Spleen (tissue), 13 donors: ENCODE measurements at places on chromosomes 2 and 18.

GRCh38 chr18:26543373-26543772, 5.0 kb downstream of the KCTD1 start:
- DNase-seq, result no peak

DNA sequence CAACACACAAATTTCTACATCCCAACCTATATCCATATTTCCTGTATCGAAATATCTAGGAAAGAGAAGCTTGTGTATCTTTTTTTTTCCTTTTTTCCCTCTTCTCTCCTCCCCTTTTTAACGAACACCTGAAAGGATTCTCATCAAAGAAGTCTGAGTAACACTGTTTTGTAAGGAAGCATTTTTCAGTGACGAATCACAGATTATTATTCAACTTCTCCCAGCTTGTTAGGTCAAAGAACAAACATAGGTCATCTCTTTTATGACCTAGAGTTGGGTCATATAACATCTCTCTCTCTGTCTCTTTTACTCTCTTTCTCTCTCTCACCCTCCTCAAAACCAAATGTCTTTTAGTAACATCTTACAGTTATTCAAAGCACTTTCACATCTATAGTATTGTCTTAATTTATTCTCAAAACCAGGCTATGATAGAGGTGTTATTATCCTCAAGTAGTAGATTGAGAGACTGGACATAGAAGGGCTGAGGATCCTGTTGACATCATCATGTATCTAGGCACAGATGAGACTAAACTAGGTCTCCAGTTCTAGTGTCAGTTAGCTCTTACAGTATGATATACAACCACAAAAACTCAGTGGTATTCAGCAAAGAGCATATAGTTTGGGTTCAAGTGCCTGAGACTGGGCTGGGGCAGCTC, 80.1 kb upstream of the SPOPL start:
- DNase-seq, result no peak

DNA sequence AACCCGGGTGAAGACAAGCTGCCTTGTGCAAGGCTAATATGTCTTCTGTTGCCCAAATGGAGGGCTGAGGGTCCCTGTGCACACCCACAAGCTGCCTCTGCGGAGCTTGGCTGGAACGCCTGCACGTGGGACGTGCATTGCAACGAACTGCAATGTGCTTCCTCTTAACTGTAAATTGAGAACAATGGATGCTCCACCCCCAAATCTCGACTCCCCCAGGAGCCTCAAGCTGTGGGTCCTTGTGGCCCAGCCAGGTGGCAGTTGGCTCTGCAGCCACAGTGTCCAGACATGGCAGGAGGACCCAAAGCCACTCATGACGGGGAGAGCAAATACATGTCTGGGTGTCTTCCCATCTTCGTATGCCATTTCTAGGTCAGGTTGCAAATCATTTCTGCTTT, 90.1 kb downstream of the TWIST2 start:
- peak; percentile 41 for DNase-seq

DNA sequence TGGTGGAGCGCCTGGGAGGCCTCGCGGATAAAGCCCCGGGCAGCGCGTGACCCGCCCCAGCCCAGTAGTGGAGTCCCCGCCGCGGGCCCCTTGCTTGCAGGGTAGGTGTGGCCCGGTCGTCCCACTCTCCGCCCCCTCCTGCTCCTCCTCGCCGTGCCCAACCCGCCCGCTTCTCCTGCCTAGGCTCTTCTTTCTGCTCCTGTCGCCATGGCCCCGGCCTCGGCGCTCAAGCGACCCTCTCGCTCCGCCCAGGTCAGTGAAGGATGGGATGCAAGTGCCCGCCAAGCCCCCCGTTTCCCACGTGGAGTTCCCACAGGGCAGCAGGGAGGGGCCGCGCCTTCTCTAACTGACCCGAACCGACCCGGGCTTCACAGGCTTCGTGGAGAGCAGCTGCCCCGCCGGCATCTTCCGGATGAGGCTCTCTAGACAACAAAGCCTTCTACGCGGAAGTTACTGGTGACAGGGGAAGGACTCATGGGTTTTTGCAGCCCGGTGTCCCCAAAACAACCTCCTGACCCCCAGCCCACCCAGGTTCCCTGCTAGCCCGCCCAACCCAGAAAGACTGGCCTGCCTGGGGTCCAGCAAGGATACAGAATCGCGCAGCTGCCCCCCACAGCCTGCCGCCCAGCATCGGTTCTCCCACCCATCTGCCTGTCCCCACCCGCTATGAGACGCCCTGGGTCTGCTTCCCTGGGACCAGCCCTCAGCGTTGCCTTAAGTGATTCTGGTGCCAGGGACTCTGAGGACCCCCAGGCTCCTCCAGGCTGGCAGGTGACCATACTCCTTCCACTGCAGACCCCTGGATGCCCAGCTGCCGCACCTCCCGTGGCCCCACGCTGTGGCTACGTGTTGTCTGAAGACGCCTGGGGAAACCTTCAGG, 32.8 kb downstream of the TTC32 start:
- DNase-seq, result peak; percentile 93

GRCh38 chr2:236568068-236568921, 1.3 kb upstream of the ACKR3 start:
- DNase-seq, result peak; percentile 90

- no peak for DNase-seq
These were observed 70.3 kb downstream of the TMEM237 start for GRCh38 chr2:201572846-201573508.

DNA sequence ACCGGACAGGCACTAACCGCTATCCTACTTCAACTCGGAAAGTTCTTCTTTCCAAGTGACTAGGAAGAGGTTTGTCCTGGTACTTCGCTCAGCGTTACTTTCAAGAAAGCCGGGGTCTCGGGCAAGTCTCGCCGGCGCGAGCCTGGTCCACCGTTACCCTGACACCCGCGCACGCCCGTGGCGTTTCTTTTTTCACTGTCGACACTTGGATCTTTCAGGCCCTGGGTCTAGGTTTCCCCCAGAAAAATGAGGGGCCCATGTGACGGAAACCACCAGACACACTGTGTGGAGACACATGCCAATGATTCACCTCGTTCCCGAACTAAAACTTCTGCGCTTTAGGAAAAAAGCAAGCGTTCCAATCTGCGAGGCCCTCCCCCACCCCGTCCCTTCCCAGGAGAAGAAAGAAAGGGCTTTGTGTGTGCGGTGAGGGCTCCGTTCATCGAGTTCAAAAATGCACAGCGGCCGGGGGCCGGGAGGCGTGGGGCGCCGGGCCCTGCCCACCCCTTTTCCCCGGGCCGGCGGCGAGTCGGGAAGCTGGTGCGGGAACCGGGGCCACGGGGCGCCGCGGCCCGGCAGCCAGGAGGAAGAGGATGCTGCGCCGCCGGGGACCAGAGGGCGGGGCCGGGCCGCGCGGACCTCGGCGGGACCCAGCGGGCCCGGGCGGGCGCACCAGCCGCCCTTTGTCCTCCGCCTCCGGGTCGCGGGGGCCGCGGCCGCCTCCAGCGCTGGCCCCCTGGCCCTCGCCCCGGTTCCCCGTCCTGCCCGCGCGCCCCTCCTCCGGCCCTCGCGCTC, 2.6 kb downstream of the ZNF521 start:
- DNase-seq, result peak; percentile 81

- DNase-seq, result no peak
These were observed 334.3 kb upstream of the VWC2L start for GRCh38 chr2:214076527-214076926.

GRCh38 chr2:173979751-173980351, 14.7 kb upstream of the SP3 start:
- DNase-seq, result no peak

GRCh38 chr2:1282552-1282951, 130.7 kb upstream of the TPO start:
- DNase-seq, result no peak

DNA sequence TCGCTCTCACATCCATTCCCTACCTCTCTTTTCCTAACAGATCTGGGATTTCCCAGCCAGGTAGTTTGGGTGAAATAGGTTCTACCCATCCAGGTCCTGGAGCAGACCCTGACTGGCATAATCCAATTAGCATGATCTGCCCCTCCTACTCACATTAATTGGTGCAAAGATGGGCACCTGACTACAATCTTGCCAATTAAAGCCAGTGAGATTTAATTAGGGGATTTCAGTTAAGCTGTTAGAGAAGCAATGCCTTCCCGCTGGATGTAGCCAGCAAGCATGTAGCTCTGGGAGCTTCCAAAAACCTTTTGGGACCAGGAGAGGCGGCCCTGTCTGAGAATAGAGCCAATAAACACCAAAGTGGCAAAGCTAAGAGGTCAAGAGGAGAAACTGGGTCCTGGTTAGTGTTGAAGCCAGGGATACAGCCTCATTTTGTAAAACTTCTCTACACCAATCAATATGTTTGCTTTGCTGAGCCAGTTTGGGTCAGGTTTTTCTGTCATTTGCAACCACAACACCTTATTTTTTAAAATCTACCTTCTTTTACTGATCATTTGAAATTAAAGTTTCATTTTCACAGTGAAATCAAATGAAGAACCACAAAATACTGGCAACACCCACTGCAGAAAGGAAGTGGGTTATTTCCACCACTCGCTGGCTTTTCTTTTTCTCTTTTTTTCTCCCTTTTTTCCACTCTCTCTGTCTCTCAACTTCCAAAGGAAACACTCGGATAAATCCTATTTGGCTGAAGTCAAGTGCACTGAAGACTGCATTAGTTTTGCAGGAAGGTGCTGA, 3.2 kb upstream of the TTC39C start:
- no peak for DNase-seq

DNA sequence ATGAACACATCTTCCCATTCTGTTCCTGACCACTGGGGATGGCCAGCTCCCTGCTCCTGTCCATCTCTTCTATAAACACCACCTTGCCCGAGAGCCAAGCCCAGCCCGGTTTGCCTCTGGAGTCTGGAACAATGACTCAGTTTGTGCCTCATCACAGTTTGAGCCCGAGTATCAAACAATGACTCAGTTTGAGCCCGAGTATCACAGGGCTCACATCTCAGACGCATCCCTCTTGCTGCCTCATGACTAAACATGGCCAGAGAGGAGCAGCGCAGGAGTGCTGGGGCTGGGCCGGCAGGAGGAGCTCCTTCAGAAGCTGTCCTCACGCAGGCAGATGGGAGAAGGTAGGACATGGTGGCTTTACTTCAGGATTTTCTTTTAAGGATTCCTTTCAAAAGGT, 68.7 kb downstream of the PXDN start:
- no peak for DNase-seq

DNA sequence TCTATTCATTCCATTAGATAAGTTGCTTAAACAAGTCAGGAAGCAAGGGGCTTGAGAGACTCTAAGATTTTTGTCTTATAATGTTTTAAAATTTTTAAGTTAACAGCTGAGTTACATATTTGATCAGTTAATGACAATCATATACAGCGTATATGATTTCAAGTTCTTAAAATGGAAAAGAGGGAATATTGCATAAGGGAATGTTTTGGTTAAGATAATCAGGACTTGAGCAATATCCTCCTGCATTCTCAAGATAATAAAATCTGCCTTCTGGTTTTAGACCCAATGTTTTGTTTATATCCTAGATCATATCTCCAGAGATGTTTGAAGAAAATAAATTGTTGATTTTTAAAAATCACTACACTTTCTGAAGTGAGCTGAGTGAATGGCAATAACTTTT, 13.4 kb upstream of the DYNC1I2 start:
- no peak for DNase-seq

DNA sequence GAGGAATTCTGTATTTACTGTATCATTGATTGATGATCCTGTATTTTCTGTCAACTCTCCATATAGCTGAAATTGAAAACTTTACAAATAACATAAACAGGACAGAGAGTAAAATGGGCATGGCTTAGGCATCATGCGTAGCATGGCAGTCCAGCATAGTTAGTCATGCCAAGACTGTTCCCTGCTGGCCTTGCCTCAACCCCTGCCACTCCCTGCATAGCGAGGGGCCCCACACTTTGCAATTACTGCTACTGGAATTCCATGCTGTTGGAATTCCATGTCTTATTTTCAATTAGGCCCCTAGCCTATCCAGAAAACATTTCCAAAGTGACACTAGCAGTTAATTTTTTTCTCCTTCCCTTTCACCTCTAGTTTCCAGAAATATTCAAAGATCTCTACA, 15.1 kb upstream of the SOX11 start:
- no peak for DNase-seq

DNA sequence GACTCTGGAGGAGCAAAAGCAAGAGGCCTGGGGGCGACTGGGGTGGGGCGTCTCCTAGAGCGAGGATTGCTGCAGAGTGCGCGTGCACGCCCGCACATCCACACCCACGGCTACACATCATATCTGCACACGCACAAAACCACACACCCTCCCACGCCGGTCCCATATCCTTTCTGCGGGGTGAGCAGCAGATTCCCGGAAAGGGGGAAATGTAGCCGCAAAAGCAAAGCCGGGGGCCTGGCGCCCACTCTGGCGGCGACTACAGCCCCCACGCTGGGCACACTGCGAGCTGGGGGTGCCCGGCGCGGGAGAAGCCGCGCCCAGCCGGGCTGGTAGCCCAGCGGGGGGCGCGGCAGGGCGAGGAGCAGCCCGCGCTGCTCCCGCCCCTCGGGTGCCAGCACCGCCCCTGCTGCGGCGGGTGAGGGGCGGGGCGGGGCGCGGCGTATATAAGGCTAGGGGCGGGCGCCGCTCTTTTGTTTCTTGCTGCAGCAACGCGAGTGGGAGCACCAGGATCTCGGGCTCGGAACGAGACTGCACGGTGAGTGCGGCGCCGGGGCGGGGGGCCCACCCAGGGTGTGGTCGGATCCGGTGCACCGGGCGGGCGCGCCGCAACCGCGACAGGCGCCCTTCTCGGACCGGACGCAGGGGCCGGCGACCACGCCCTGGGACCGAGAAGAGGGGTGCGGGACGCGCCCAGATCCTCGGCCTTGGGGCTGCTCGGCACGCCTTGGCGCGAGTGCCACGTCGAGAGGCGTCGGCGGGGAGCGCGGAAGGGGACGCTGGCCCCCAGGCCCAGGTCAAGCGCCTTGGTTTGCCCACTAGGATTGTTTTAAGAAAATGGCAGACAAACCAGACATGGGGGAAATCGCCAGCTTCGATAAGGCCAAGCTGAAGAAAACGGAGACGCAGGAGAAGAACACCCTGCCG, at the start of gene TMSB10:
Gene TMSB10 (plus strand): TSS at position 476 of the 927 bp plus-strand sequence.
- peak; percentile 97 for DNase-seq

- no peak for DNase-seq
These were observed 4.8 kb downstream of the RESP18 start for GRCh38 chr2:219327719-219328118.

- DNase-seq, result no peak
These were observed 124.5 kb downstream of the CCDC102B start for GRCh38 chr18:68922392-68922791.

DNA sequence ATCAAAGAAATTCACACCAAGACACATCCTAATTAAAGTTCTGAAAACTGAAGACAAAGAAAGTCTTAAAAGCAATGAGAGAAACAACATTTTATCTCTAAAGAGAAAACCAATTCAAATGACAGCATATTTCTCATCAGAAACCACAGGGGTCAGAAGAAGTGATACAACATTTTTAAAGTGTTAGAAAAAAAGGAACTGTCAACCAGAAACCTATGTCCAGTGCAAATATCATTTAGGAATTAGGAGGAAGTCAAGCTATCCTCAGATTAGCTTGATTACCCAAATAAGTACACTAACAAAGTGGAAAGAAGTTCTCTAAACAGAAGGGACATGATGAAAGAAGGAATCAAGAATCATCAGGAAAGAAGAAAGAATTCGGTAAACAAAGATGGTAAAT, 59.5 kb upstream of the BCL2L11 start:
- no peak for DNase-seq
